ENCODE measurements at places on chromosomes 6 and 20.

- H3K36me3 ChIP-seq = no peaks in the 10 kb centered on the region
- H3K4me1 ChIP-seq = no peaks in the 10 kb centered on the region
- no peak overlapping the region for H3K4me3 ChIP-seq
These were observed 180.5 kb downstream of the IBTK start for GRCh38 chr6:82066991-82067411.

- H3K4me1 ChIP-seq = peaks cover 86% of the 10 kb centered on the region
- no peak for DNase-seq
- no peak overlapping the region for H3K4me3 ChIP-seq
- H3K36me3 ChIP-seq = peaks cover 31% of the 10 kb centered on the region
- H3K27ac ChIP-seq = peak overlapping the region; percentile 34
These were observed 15.0 kb downstream of the ADNP start for GRCh38 chr20:50916257-50916656.

GRCh38 chr20:13059398-13060136, 50.8 kb downstream of the SPTLC3 start:
- no peaks in the 10 kb centered on the region for H3K36me3 ChIP-seq
- H3K27me3 ChIP-seq = no peaks in the 10 kb centered on the region
- DNase-seq = no peak

DNA sequence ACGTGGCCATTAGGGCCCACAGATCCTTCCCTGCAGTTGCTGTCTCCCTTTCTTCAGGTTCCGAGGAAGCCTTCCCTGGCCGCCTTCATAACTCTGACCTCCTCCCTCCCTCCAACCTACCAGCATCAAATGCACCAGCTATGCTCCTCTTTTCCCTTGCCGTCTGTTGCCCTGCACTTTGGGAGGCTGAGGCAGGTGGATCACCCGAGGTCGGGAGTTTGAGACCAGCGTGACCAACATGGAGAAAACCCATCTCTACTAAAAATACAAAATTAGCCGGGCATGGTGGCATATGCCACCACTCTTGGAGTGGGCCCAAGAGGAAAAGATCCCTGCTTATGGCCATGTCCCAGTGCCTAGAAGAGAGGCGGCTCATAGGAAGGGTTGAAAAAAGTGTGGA, 31.8 kb downstream of the RNASET2 start:
- no peak overlapping the region for H3K4me3 ChIP-seq
- no peak for DNase-seq
- no peak overlapping the region for H3K27ac ChIP-seq
- no peaks in the 10 kb centered on the region for H3K4me1 ChIP-seq

DNA sequence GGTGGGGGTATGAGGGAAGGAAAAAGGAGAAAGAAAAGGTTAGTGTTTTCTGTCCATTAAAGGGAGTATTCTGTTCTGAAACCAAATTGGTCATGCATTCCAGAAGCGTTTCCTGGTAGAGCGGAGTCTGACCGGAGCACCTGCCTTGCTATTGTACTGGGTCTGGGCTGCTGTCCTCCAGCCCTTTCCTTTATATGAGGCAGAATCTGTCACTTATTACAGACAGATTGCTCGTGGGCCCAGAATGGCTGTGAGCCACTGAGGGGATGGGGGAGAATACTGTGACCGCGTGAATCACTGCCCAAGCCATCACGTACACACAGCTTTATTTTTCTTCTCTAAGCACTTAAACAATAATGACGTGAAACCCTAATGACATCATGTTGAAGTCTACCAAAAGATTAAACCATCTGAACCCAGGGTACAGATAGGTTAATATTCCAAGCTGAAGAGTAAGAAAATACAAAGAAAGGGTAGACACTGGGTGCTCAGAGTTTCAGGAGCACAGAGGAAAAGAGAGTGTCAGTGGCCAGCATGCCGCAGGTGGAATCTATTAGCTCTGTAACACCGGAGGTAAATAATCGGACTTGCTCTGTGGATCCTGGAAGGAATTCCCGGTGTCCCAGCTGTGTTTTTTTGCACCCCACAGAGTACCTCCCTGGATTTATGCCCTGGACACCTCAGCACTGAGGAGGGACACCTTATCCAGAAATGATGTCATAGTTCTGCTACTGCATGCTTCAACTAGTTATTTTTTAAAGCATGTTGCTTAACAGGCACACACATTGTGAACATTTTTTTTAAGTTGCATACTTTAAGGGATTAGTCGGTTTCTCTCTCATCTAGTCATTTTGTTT, 573.3 kb downstream of the PKHD1 start:
- H3K27ac ChIP-seq = no peak overlapping the region
- no peaks in the 10 kb centered on the region for H3K27me3 ChIP-seq
- H3K36me3 ChIP-seq = no peaks in the 10 kb centered on the region
- H3K4me1 ChIP-seq = no peaks in the 10 kb centered on the region

GRCh38 chr6:192313-192664, 100.0 kb upstream of the DUSP22 start:
- H3K36me3 ChIP-seq = peaks cover 7% of the 10 kb centered on the region
- no peak for DNase-seq
- H3K4me1 ChIP-seq = peaks cover 77% of the 10 kb centered on the region
- no peak overlapping the region for H3K27ac ChIP-seq
